A172 (cell line): ENCODE measurements at places on chromosomes 2 and 18. TPM values are rescaled to one million over a fixed set of nuclear protein-coding genes. Genes with fewer than 3 reads are reported as not detected.

FOXD4L1 gene
- 0.22 TPM in 1 of 2 replicates, not detected in the other for total RNA-seq

UGT1A5 gene
- total RNA-seq: not detected in 2 replicates

ANKRD30BL gene
- total RNA-seq: not detected in 2 replicates

CENPA gene
- total RNA-seq: 35.8 and 44.3 TPM in 2 replicates

RTP5 gene
- not detected in 2 replicates for total RNA-seq

CKAP2L gene
- 18.0 and 21.0 TPM in 2 replicates for total RNA-seq

PRSS56 gene
- not detected in 2 replicates for total RNA-seq

CCDC74A gene
- 92.8 and 117 TPM in 2 replicates for total RNA-seq
